ENCODE measurements at places on chromosomes 12 and 14. TPM values are rescaled to one million over a fixed set of nuclear protein-coding genes. Genes with fewer than 3 reads are reported as not detected.

DNA sequence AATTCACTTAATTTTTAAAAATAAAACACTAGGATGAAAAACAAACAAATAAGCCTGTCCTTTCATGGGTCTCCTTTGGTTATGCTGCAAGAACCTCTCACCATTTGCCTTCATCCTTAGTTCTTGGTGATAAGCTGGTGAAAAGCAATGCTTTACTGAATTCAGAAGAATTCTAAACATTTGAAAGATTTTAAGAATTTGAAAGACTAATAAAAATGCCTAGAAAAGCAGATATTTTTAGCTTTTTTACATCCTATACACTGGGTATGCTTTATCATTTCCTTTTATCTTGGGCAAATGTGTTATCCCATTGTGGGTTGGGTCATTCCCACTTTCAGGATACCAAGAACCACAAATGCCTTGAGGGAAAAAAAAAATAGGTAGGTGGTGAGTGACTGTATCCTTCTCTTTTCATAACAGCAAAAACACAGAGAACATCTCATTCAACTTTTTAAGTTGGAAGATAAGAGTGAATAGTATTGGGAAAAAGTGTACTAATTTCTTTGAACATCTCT, 197.1 kb upstream of the ABCD2 start:
- no peak for DNase-seq

The HOXC10 gene
- 19.8 TPM for total RNA-seq

- DNase-seq, result no peak
Measured at GRCh38 chr12:103586132-103586531, 941 bp upstream of the STAB2 start.

The POTEG gene
- total RNA-seq, result not detected

- DNase-seq, result no peak
Measured at GRCh38 chr12:48486679-48487078, 4.4 kb downstream of the C12orf54 start.
